ENCODE measurements at places on chromosomes 16 and 17. TPM values are rescaled to one million over a fixed set of nuclear protein-coding genes. Genes with fewer than 3 reads are reported as not detected.

TPSG1 gene
- not detected for total RNA-seq

DNA sequence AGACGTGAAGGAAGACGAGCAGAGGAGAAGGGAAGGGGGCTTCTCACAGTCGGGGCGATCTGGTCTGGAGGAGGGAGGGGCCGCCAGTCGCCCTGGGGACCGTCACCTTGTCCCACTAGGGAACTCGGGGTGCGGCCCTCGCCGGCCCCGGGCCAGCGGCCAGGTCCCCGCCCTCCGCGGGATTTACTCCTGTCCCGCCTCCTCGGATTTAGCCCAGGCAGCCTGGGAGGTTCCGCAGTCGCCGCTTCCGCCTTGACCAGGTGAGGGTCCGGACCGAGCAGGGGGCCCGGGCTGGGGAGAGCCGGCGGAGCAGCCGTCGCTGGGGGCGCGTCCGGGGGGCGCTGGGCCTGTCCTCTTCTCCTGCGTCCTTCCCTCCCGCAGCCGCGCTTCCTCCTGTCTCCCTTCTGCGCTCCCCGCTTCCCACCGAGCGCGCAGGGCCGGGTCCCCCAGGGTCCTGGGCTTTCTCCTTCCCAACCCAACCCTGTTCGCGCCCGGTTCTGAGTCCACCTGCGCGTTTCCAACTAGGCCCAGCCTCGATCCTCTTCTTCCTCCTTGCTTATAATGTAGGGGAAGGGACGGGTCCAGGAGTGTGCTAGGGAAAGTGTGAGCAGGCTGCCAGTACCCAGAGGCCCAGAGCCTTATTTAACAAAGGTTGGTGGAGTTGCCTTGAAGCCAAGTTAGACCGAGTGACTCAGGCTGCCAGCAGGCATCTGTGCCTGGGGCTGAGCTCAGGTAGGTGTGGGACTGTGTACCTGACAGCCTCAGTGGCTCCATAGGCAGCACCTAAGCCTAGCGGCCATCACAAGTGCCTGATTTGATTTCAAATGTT is at the start of gene TNK1:
TSS of gene TNK1 (plus strand) at position 235 of the 829 bp plus-strand sequence. CDS start 1,838 bp downstream, outside the sequence.
- DNase-seq: peak; percentile 36

- DNase-seq: no peak
Observed at GRCh38 chr16:55046916-55047315, 116.3 kb downstream of the IRX5 start.

- DNase-seq: peak; percentile 82
Observed at GRCh38 chr17:76709077-76709950, 1.5 kb downstream of the MXRA7 start.

E4F1 gene
- total RNA-seq: 55.4 TPM

GDPD3 gene
- total RNA-seq: 2.0 TPM

DNA sequence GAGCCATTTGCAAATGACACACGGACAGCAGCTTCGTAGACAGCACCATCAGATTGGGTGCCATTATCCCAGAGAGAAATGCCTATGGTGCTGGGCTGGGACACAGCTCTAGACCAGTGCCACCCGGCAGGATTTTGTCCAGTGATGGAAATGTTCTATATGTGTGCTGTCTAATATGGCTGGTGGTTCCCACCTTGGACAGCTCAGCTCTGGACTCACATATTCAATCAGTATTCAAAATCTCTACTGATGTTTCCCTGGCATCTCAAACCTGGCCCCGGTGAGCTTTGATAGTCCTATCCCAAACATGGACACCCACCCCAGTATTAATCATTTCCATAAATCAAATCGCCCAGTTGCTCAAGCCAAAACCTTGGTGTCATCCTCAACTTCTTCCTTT is 23.0 kb downstream of the FA2H start:
- no peak for DNase-seq

SLC5A11 gene
- total RNA-seq: not detected

DNA sequence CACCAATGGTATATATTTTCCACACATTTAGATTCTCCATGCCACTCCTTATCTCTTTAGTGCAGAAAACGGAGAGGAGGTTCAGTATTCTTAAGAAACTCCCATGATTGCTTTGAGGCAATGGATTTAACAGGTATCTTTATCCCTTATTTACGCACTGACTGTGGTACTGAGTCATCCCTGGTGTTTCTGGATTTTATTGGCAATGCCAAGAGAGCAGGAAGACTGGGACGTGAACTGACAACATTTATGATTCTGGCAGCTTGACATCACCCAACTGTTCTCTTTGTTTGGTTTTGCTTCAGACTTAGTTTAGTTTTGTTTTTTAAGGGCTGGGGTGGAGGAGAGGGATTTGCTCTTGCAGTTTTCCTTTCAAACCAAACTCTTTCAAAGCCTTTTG is 131.4 kb downstream of the WWOX start:
- DNase-seq: peak; percentile 1

Measured in cardiac muscle cell (in vitro differentiated cells and primary cell).